ENCODE measurements at places on chromosomes 3 and 15. TPM values are rescaled to one million over a fixed set of nuclear protein-coding genes. Genes with fewer than 3 reads are reported as not detected.

The GOLGA8T gene
- not detected for total RNA-seq

The LAMB2 gene
- total RNA-seq: 410 TPM

The ADGRG7 gene
- total RNA-seq: not detected

The MME gene
- 85.4 TPM for total RNA-seq

The SAMD7 gene
- not detected for total RNA-seq

The CORO2B gene
- 6.8 TPM for total RNA-seq

The UTS2B gene
- total RNA-seq: 0.44 TPM

The EOMES gene
- 1.9 TPM for total RNA-seq

The KY gene
- total RNA-seq: 0.24 TPM

The CELF6 gene
- 5.7 TPM for total RNA-seq

The ERC2 gene
- total RNA-seq: 1.5 TPM

The CLDN18 gene
- total RNA-seq: 162 TPM

The SCG5 gene
- 0.65 TPM for total RNA-seq

The LARP6 gene
- total RNA-seq: 7.5 TPM

The LRRC28 gene
- 23.8 TPM for total RNA-seq

The RYR3 gene
- 0.32 TPM for total RNA-seq

The MCF2L2 gene
- 0.62 TPM for total RNA-seq

The SNTN gene
- total RNA-seq: 12.8 TPM

The TFG gene
- 57.5 TPM for total RNA-seq

The CA12 gene
- total RNA-seq: 4.9 TPM

All from lower lobe of right lung (tissue), 2 donors.